ENCODE measurements at places on chromosomes 4 and X.

DNA sequence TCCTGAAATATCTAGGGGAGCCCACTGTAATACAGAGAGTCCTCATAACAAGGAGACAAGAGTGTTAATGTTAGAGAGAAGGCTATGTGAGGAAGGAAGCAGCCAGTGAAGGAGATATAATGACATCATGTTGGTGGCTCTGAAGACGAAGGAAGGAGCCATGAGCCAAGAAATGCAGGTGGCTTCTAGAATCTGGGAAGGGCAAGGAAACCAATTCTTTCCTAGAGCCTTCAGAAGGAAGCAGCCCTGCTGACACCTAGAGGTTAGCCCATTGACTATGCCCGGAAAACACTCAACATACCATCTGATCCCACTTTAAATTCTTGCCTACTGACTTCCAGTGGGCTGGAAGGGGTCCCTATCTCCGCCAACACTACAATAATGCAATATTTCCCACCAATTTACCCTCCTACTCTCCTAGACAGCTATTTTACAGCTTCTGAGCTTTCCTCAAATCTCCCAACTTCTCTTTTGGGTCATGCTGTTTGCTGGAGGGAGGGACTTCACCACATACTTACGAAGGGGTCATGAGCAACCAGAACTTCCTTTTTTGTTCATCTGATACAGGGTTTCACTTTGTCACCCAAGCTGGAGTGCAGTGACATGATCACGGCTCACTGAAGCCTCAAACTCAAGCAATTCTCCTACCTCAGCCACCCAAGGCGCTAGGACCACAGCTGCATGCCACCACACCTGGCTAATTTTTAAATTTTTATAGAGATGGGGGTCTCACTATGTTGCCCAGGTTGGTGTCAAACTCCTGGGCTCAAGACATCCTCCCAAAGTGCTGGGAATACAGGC, 25.2 kb upstream of the G3BP2 start:
- no peak for DNase-seq

- no peak for DNase-seq
These were observed 92.2 kb upstream of the MTM1 start for GRCh38 chrX:150476164-150476699.

- DNase-seq = no peak
These were observed 108.6 kb downstream of the SMIM20 start for GRCh38 chr4:26022346-26023202.

DNA sequence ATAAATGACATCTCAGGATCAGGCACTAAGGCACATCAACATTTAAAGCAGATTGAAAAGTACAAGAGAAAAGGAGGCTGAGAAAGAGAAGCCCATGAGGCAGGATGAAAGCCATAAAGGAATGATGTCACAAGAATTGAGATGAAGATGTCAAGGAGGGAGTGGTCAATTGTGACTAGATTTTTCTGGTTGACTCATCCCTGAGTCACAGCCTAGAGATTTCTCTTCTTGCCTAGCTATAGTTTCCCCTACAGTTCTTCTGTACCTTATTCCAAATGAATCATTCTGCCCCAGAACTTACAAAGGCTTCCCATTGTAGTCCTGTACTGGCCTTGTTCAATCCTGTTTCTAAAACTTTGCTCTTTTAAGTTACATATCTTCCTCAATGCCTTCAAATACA, 3.4 kb upstream of the USP53 start:
- peak; percentile 89 for DNase-seq

GRCh38 chr4:53579826-53580225, 11.5 kb downstream of the LNX1 start:
- no peak for DNase-seq

GRCh38 chrX:12984603-12985319, 9.9 kb downstream of the TMSB4X start:
- DNase-seq = no peak

DNA sequence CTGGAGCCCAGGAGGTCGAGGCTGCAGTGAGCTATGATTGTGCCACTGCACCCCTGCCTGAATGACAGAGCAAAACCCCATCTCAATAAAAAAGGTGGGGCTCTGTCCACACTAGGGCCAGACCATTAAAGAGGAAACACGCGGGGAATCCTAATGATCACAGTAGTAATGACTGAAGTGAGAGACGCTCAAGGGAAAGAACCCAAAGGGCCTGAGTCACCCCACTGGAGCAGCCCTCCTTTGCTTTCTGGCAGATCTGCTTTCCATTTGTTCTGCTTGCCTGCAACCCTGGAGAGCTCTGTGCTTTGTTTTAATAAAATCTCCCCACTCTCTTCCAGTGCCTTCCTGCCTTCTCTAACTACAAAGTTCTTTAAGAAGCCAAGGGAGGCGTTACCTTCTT, 5.0 kb downstream of the TFDP3 start:
- DNase-seq = no peak

DNA sequence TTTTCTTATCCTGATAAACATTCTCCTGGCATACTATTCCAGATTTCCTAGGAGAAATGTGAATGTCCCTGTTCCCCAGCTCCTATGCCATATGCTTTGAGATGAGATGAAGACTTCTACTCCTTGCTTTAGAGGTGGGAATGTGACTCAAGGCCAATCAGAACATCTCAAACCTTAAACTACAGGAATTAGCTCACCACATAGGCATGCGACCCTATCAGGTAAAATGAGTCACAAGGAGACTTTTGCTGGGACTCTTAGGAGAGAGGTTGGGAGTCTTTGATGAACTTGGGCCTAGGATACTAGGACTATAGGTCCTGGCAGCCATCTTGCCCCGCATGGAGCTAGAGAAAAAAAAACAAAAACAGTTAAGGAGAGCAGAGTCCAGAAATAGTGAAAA, 5.8 kb upstream of the USO1 start:
- DNase-seq = no peak

GRCh38 chrX:45322382-45322781, 121.7 kb upstream of the DIPK2B start:
- no peak for DNase-seq

GRCh38 chrX:32985544-32985943, 225.8 kb downstream of the DMD start:
- DNase-seq = no peak

Data from stimulated activated CD4-positive, alpha-beta T cell treated with anti-CD3 and anti-CD28 coated beads, Interleukin-12 subunit alpha, Interleukin-12 subunit beta, amount 100 ng/mL, for 48 hours (primary cell).